Right atrium auricular region (tissue), 2 donors: ENCODE measurements at places on chromosomes 12 and 14.

DNA sequence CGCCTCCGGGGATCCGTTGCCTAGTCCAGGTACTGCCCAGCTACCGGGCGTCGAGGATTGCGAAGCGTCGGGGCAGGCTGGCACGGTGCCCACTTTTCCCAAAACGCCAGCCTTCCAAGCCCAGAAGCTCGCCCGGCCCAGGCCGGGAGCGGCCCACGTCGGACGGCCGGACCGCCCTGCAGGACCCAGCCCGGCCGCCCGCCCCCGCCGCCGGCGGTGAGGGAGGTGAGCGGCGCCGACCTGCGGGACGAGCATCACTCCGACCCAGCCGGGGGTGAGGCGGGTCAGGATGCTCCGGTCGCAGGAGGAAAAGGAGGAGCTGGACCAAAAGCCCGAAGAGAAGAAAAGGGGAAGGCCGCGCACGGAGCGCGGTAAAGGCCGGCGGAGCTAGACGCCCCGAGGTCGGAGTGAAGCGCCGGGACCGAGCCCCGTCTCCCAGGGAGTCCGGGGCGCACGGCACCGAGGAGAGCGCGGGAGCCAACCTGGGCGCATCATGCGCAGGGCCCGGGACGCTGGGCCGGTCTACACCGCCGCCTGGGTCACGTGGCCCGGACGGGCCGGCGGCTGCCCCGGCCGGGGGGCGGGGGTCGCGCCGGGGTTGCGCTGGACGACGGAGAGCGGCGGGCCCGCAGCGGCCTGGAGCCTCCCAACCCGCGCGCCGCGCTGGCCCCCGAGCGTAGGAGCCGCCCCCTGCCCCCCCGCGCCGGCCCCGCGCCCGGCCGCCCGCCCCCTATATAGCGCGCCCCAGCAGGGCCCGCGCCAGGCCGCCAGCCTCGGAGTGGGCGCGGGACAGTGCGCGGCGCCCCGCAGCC lies at the start of gene AQP5:
Gene AQP5, plus strand, starts transcription at position 762 of the 812 bp plus-strand sequence. CDS start 146 bp downstream, outside the sequence.
- DNase-seq, result no peak

DNA sequence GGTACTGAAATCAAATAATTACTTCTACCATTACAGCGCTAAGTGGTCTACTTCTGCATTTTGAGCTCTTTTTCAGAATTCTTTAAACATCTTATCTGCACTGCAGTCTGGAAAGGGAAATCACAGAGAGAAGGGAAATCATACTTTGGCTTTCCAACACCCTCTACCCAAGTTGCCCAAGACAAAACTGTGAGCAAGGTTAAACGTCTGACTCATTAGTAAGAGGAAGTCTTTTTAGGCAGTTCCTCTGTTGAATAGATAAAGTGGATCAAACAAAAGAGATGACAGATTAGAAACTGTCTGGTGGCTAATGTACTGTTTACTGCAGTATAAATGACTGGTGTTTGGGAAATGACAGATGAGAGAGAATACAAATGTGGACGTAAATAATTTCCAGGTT lies 858.1 kb downstream of the NRXN3 start:
- DNase-seq, result no peak

DNA sequence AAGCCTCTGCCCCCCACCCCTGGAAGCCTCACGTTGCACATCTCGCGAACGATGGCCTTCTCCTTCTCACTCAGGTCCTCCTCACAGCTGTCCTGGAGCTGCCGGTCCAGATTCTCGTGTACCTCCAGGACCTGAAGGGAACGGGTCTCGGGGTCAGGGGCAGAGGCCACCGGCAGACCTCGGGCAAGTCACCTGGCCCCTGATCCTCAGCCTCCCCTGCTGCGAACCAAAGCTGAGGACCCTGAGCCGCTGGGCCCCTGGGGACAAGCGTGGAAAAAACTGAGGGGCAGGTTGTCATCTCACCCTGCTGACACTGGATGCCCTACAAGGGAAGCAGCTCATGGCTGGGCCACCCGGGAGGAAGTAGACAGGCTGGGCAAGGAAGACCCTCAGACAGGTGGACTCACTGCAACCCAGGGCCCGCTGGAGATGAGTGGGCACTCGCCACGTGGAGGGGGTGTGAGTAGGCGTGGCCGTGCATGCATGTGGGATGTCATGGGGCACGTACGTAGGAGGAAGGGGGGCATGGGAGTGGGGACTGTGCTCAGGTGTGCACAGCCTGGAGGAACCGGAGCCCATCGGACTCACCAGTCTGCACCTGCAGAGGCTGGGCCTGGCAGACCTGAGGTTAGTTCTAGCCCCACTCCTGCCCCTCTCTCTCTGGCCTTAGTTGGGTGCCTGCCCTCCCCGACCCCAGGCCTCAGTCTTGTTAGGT lies 35.1 kb downstream of the CCNK start:
- DNase-seq, result no peak

DNA sequence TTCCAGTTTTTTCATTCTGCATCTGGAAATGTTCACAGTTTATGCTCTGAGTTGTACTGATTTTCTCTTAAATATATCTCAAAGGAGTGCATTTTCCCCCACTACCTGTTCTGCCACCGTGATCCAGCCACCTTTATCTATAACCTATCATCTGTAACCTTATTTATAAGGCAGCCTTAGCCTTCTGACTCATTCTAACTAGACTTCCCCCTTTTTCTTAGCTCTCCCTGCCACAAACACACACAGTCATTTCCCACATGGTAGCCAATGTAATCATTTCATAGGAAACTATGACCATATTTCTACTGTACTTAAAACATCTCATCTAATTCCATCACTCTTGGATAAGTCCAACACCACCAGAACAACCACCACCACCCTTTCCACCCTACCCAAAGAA lies 10.8 kb upstream of the GYS2 start:
- no peak for DNase-seq

- no peak for DNase-seq
These were observed 152.8 kb downstream of the LRIG3 start for GRCh38 chr12:58767496-58767895.

DNA sequence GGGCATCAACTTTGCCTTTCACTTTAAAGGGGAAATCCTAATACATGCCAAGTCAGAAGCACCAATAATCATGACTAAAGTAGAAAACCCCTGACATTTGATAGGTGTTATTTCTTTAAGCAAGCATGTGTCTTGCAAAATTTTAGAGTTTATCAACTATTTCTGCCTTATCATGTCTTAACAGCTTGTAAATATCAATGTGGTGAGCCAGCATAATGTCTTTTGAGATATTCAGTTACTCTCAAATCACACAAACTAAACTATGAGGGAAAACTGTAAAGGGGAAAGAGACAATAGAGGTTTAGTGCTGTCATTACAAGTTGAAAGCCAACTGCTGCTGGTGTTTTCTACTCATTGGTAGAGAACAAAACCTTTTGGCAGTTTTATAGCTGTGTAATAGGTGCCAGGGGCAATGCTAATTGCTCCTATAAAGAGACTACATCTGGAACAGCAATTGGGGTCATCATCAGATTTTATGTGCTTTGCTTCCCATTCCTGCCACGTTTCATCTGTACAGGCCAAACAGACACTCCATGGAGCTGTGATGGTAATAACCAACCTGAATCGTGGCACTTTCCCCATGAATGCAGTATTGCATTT lies 1027.4 kb downstream of the FSCB start:
- DNase-seq, result no peak

DNA sequence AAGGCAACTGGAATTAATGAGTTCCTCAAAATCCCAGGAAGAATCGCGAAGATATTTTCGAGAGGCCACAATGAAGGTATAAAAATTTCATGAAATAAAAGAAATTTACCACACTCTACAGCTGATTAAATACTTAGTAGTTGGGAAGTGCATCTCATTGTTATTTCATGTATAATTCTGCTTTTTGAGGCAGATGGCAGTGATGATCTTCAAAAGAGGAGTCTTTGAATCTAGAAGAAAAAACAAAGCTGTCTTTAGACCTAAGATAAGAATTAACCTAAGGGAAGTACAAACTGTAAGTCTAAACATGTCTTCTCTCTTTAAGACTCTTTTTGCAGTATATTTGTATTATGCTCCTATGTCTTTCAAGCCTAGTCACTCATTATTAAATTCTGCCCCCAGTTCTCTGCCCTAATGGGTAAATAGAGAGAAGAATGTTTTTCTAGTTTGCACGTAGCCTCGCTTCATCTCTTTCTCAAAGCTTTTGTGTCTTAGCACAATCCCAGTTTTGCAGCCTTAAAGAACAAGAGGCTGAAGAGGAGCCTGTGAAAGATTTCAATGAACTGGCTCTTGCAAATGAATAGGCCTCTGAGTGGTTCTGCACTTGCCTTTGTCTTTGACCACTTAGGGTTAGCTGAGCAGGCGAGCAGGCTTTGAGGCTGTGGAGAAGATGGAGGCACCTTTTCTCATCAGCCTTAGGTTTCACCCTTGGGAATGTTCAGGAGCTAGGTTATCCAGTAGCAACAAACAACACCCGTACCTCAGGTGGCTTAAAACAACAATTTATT lies 32.7 kb downstream of the CFAP54 start:
- DNase-seq, result no peak

DNA sequence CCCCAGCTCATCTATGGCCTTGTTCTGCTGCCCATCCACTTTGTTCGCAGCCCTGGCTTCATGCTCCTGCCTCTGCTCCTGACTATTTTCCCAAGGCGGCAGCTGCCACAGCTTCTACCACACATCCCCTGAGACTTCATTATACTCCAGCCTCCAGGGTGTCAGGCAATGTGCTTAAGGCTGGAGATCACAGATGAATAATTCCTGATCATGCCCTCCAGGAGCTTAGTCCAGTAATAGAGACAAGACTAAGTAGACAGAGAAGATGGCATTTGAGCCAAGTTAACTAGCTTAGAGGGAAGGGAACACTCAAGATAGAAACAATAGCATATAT lies 7.1 kb downstream of the TAPBPL start:
- no peak for DNase-seq

- no peak for DNase-seq
These were observed 54.6 kb downstream of the SPTLC2 start for GRCh38 chr14:77561881-77562280.

DNA sequence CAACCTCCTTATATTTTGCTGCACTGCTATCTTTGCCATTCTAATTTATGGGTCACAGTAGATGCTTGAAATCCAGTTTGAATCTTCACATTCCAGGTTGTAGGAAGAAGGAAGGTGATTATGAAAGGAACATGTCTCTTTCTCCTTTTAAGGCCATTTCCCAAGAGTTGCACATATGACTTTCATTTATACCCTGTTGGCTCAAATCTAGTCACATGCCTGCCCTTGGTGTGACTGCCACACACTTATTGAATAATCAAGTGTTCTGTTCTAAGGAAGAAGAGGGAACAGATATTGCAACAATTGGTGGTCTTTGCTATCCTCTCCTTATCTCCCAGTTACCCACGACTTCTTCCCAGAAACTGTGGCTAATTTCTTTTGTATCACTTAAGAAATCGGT lies 404.3 kb downstream of the TMEM117 start:
- DNase-seq, result no peak

DNA sequence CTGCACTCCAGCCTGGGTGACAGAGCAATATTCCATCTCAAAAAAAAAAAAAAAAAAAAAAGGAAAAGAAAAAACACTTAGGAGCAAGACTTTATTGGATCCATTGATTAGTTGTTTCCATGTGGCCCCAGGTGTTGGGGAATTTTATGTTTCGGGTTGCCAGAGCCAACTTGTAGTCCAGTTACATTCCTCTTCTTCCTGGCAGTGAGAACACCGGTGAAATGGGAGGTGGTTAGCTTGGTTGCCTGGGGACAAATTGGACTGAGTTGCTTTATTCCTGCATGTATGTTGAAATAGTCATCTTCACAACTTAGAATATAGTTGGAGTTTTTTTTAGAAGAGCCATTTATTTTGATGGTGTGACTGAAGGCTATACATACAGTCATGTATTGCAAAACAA lies 12.6 kb downstream of the RCOR1 start:
- no peak for DNase-seq

GRCh38 chr12:13152281-13152680 lies 44.2 kb upstream of the EMP1 start:
- DNase-seq, result no peak

GRCh38 chr12:11763760-11764520 lies 114.5 kb downstream of the ETV6 start:
- no peak for DNase-seq

DNA sequence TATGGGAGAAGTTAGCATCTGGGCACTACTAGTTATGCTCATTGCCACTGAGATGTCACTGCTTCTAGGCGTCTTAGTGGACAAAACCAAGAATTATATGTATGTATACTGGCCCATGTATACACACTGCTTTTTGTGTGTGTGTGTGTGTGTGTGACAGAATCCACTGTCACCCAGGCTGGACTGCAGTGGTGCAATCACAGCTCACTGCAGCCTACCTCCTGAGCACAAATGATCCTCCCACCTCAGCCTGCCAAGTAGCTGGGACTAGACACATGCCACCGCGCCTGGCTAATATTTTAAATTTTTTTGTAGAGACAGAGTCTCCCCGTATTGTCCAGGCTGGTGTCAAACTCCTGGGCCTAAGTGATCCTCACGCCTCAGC lies 25.2 kb downstream of the LIMA1 start:
- DNase-seq, result peak; percentile 71

DNA sequence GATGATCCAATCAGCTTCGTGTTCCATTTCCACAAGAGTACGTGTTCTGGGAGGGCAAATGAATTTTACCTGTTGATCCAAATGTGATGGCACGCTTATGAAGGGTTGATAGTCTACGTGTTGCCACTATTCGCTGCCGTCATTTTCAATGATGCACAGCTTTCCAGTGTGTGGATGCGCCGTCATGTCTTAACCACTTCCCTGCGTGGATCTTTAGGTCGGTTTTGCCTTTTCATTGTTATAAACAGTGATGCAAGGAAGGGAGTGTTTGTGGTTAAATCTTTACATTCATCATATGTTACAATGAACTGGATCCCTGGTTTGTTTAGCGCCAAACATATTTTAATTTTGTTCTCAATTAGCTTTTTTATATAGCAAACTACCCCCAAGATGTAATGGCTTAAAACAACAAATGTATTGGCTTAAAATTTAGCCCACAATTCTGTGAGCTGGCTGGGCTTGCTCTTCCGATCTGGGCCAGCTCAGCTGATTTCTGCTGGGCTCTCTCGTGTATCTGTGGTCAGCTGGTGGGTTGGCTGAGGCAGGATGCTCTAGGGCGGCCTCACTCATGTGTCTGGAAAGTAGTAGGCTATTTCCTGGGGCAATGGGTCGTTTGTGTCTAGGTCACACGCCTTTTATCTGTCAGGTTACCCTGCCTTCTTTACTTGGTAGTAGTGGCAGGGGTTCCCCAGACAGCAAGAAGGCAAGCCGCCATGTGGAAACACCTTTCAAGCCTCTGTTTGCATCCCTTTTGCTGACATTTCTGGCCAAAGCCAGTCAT lies 176.7 kb downstream of the CRADD start:
- no peak for DNase-seq

DNA sequence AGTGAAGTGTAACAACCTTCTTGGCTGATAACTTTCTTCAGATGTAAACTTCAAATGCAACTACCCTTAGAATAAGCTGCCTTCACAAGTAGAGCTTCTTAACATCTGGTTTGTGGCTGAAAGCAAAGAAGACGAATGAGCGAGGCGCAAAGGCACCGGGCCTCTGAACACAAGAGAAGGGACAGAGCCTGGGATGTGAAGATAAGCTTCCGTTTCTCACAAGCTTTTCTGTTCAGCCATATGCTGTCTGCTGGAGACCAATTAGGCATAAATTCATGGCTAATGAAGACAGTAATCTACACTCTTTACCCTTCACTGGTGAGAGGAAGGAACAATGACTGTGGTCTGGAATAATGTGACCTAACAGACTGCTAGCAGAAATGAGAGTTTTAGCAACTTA lies 195.2 kb downstream of the ATXN7L3B start:
- no peak for DNase-seq
